ENCODE measurements at places on chromosomes 16 and 17.

DNA sequence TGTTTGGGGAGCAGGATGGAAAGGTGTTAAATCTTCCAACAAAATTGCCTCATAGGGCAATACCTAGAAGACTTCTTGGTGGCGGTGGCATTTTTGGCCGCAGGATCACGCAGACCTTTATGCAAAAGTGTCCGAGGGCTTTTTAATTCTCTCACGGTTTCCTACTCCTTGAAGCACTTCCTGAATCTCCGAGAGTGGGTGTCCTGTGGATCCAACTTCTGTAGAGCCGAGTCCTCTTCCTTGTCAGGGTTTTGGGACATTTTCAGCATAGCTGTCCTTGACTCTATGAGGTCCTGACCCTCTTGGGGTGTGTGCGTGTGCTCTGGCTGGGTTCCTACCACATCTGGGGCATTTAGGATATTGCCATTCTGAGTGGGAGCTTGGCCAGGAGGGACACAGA is 31.7 kb downstream of the IL21R start:
- no peak for DNase-seq

DNA sequence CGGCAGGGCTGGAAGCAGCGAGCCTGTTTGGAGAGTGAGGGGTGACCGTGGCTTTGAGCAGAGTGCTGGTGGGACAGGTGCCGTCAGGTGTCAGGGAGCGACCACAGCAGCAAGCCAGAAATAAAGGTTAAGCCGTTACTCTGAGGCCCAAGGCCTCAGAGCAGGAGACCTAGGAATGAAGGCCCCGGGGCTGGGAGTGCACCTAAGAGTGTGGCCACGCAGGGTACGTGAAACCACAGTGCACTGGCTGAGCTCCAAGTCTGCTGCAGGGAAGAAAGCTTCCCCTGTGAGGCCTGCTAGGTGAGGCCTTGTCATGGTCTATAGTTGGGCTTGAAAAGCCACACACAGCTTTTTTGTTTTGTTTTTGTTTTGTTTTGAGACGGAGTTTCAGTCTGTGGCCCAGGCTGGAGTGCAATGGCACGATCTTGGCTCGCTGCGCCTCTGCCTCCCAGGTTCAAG is 8.7 kb downstream of the CLUAP1 start:
- DNase-seq, result no peak

GRCh38 chr16:12868788-12869187 is 32.6 kb upstream of the SHISA9 start:
- no peak for DNase-seq

- no peak for DNase-seq
Observed at GRCh38 chr17:82383411-82383810, 11.8 kb downstream of the UTS2R start.

- peak; percentile 24 for DNase-seq
Observed at GRCh38 chr16:56237451-56237930, 46.2 kb downstream of the GNAO1 start.

- no peak for DNase-seq
Observed at GRCh38 chr16:31182391-31182790, 2.5 kb downstream of the FUS start.

Data from AG09319 (cell line).